ENCODE measurements at places on chromosomes 2 and 18. TPM values are rescaled to one million over a fixed set of nuclear protein-coding genes. Genes with fewer than 3 reads are reported as not detected.

DNA sequence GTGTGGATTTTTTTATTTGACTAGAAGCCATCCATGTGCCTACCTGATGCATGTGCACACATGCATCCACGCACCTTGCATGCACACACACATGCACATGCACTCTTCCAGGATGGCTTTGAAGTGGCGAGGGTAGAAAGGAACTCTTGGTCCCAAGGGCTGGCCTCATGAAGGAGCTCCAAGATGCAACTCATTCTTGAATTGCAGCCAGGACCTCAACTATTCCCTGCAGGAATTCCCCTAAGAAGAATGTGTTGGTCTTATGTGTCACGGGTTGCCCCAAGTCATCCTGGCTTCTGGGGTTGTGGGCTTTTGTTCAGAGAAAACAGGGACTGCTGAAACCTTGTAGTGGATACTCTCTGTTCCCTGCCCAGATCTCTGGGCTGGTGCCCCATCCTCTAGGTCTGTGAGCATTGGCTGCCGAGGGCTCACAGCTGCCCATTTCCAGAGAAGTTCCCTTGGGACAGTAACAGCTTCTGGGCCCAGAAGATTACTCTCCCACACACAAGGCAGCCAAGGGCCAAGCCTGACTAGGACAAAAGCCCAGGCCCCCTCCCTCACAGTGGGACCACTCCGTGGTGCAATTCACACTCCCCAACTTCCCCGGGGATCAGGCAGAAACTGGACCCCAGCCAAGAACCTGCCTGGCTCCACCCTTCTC is 137.6 kb downstream of the COPS8 start:
- H3K36me3 ChIP-seq: no peaks in the 10 kb centered on the region
- peaks cover 25% of the 10 kb centered on the region for H3K27me3 ChIP-seq
- H3K27ac ChIP-seq: no peak overlapping the region
- DNase-seq: no peak

GRCh38 chr2:239184968-239185903 is 215.6 kb downstream of the HDAC4 start:
- peaks cover 23% of the 10 kb centered on the region for H3K36me3 ChIP-seq
- peaks cover 5% of the 10 kb centered on the region for H3K4me1 ChIP-seq
- no peak overlapping the region for H3K4me3 ChIP-seq
- H3K27ac ChIP-seq: no peak overlapping the region
- no peaks in the 10 kb centered on the region for H3K27me3 ChIP-seq
- no peak for DNase-seq

Gene GDF7
- 0.02 TPM for total RNA-seq

DNA sequence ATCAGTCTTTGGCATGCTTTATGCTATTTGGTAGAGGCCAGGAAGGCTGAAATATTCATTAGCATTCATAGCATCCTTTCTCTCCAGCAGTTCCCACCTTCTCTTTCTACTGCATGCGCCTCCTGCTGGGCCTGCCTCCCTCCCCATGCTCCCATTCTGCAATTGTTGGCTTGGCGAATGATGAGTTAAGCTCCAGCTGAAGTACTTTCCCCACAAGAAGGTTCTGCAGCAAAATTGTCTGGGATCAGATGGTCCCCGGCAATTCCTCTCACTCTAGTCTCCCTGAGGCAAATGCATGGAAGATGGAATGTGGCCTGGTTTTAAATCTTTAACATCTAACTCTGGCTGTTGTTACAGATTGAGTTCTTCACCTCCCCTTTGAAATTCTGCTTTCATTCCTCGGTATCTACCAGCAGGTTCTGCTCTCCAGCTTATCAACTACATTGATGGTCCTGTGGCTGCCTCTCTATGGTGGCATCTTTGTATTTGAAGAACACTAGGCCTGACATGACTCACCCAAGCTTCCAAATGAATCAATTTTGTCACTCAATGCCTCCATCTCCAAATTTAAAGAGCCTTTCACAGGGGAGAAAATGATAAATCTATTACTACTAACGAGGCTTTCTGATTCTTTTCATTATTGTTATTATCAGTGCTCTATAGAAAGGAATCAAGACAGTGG is 55.9 kb downstream of the KCTD18 start:
- peak overlapping the region; percentile 91 for H3K27ac ChIP-seq
- DNase-seq: no peak
- H3K36me3 ChIP-seq: peaks cover 6% of the 10 kb centered on the region
- no peaks in the 10 kb centered on the region for H3K27me3 ChIP-seq
- peaks cover 36% of the 10 kb centered on the region for H3K4me1 ChIP-seq
- H3K4me3 ChIP-seq: no peak overlapping the region

DNA sequence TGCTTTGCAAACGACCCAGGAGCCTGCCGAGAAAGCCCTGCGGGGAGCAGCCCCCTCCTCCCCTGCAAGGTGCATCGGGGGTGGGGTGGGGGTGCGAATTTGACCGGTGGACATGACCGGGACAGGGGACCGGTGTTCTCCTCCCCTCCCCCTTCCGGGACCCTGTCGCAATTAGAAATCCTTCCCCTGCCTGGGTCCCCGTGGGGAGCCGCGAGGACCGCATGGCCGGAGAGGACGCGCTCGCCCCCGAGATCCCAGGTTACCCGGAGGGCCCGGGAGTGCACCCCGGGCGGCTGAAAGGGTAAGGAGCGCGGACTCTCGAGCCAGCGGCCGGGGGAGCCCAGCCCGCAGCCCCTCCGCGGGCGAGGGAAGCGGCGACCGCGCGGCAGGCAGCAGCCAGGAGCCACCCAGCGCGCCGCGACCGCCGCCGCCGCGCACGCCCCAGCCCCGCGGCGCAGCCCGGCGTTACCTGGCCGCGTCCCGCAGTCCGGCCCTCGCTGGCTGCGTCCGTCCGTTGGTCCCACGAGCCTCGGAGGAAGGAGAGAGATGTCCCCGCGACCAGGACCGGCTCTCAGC is 482 bp downstream of the DLGAP1 start:
- H3K36me3 ChIP-seq: peaks cover 5% of the 10 kb centered on the region
- no peak overlapping the region for H3K27ac ChIP-seq
- H3K27me3 ChIP-seq: peaks cover 20% of the 10 kb centered on the region
- peaks cover 2% of the 10 kb centered on the region for H3K4me1 ChIP-seq
- H3K4me3 ChIP-seq: no peak overlapping the region

GRCh38 chr2:152555048-152555447 is 162.2 kb downstream of the PRPF40A start:
- H3K27me3 ChIP-seq: peaks cover 3% of the 10 kb centered on the region
- no peak overlapping the region for H3K4me3 ChIP-seq
- H3K4me1 ChIP-seq: no peaks in the 10 kb centered on the region
- no peak for DNase-seq
- H3K36me3 ChIP-seq: no peaks in the 10 kb centered on the region

DNA sequence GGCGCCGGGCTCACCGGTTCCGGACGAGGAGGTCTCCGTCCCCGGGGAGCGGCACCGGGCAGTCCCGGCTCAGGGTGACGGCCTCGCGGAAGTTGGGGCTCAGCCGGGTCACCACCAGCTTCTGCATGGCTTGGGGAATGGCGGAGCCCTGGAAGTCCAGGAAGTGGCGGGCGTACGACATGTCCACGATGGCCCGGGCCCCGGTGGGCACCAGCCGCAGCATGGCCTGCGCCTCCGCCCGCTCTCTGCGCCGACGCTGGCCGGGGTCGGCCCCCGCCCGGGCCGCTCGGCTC is 157 bp downstream of the PTGR3 start:
- H3K36me3 ChIP-seq: peaks cover 11% of the 10 kb centered on the region
- H3K4me3 ChIP-seq: peak overlapping the region; percentile 99
- H3K27me3 ChIP-seq: no peaks in the 10 kb centered on the region
- no peak for DNase-seq

Gene GYPC
- total RNA-seq: 123 TPM

- no peaks in the 10 kb centered on the region for H3K36me3 ChIP-seq
- no peaks in the 10 kb centered on the region for H3K4me1 ChIP-seq
- DNase-seq: no peak
- no peak overlapping the region for H3K4me3 ChIP-seq
- H3K27ac ChIP-seq: no peak overlapping the region
Observed at GRCh38 chr2:72027426-72028161, 120.1 kb downstream of the CYP26B1 start.

GRCh38 chr2:119751706-119752105 is 8.0 kb upstream of the PTPN4 start:
- H3K4me1 ChIP-seq: peaks cover 9% of the 10 kb centered on the region
- H3K27me3 ChIP-seq: no peaks in the 10 kb centered on the region
- no peak overlapping the region for H3K4me3 ChIP-seq
- H3K27ac ChIP-seq: no peak overlapping the region

Gene VWC2L
- not detected for total RNA-seq

Gene LIPG
- total RNA-seq: 0.50 TPM

GRCh38 chr2:196263181-196263747 is 91.9 kb upstream of the STK17B start:
- DNase-seq: peak; percentile 62
- H3K36me3 ChIP-seq: peaks cover 12% of the 10 kb centered on the region
- H3K4me3 ChIP-seq: peak overlapping the region; percentile 75
- H3K27ac ChIP-seq: peak overlapping the region; percentile 99
- H3K4me1 ChIP-seq: peaks cover 77% of the 10 kb centered on the region
- H3K27me3 ChIP-seq: no peaks in the 10 kb centered on the region

DNA sequence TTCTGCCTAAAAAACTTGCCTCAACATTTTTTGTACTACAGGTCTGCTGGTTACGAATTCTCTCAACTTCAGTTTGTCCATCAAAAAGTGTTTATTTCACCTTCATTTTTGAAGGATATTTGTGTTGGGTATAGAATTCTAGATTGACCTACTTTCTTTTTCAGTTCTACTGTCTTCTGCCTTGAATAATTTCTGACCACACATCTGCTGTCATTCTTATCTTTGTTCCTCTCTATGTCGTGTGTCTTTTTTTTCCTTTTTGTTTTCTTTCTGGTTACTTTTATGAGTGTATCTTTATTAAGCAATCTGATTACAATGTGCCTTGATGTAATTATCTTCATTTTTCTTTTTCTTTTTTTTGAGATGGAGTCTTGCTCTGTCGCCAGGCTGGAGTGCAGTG is 25.3 kb downstream of the ADCY3 start:
- H3K36me3 ChIP-seq: peaks cover 56% of the 10 kb centered on the region
- no peak overlapping the region for H3K4me3 ChIP-seq
- no peak for DNase-seq
- H3K4me1 ChIP-seq: no peaks in the 10 kb centered on the region
- no peaks in the 10 kb centered on the region for H3K27me3 ChIP-seq

- H3K4me1 ChIP-seq: no peaks in the 10 kb centered on the region
- no peaks in the 10 kb centered on the region for H3K36me3 ChIP-seq
- DNase-seq: no peak
- H3K27me3 ChIP-seq: no peaks in the 10 kb centered on the region
- no peak overlapping the region for H3K27ac ChIP-seq
- H3K4me3 ChIP-seq: no peak overlapping the region
Observed at GRCh38 chr18:55047546-55047945, 88.3 kb upstream of the CCDC68 start.

Gene EML6
- total RNA-seq: 0.46 TPM

GRCh38 chr2:187013058-187013457 is 164.1 kb upstream of the ZSWIM2 start:
- H3K4me3 ChIP-seq: no peak overlapping the region
- no peak for DNase-seq
- no peaks in the 10 kb centered on the region for H3K36me3 ChIP-seq

DNA sequence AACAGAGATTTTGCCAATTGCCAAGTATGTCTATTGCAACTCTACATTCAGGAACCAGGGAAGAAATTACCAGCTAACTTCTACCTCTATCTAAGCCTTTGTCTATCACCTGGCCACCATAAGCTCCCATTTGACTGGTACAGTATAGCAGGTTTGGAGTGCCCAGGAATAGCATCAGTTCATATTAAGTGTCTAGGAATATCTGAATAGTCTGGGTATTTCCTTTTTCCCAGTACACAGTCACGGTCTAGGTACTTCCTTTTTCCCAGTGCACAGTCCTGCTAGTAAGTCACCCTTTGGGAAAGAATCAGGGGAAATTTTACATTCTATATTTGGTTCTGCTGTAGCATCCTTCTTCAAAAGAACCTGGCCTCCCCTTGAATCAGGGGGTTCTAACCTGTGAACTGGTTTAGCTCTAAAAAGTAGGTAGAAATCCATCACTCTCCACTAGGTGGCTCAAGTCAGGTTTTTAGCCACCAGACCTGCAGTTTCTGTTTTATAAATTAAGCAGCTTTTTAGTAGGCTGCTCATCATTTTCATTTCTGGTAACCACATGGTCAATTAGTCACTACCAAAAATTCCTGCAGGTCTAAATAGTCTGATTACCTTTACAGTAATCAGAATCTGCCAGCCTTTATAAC is 49.3 kb upstream of the DNAJC10 start:
- no peak for DNase-seq
- H3K36me3 ChIP-seq: no peaks in the 10 kb centered on the region
- H3K27ac ChIP-seq: no peak overlapping the region

- no peak overlapping the region for H3K4me3 ChIP-seq
- no peak overlapping the region for H3K27ac ChIP-seq
- DNase-seq: no peak
- H3K4me1 ChIP-seq: no peaks in the 10 kb centered on the region
- peaks cover 18% of the 10 kb centered on the region for H3K27me3 ChIP-seq
Observed at GRCh38 chr2:86301711-86302202, 35.7 kb downstream of the REEP1 start.

DNA sequence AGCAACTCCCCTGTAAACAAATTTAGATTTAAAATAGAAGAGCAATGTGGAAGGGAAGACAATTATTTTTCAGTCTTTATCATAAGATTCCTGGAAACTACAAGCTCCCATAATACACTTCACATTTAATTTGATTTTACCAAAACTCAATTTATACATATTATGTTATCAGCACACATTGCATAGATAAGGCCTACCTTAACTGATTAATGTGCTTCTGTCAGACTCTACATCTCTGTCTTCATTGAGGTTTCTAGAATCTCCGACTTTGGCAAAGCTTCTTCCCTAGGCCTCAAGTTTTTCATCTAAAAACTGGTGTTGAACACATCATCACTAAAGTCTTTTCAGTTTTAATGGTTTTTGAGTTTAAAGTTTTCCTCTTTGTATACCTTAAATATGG is 366.1 kb downstream of the CLIP4 start:
- H3K27me3 ChIP-seq: no peaks in the 10 kb centered on the region
- no peak for DNase-seq
- no peak overlapping the region for H3K4me3 ChIP-seq
- no peaks in the 10 kb centered on the region for H3K4me1 ChIP-seq
- no peak overlapping the region for H3K27ac ChIP-seq
- no peaks in the 10 kb centered on the region for H3K36me3 ChIP-seq

DNA sequence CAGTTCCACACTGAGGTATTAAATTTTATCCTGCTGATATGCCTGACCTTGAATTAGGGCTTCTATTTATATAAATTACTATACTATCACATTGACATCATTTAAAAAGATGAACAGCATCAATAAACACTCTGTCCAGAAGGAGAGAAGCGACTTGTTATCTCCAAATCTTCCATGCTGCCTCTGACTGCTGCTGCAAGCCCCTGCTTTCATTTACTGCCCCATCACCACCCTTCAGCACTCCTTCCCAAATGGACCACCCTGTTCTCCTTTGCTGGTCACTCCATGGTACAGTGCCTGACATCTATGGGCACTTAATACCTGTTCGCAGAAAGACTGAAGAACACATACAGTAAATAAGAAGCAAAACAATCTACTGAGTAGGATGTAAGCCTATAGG is 48.1 kb downstream of the KLF7 start:
- H3K4me3 ChIP-seq: no peak overlapping the region
- no peaks in the 10 kb centered on the region for H3K27me3 ChIP-seq

Gene C1QL2
- not detected for total RNA-seq

Gene SP9
- total RNA-seq: not detected

GRCh38 chr2:64012115-64012514 is 7.1 kb downstream of the VPS54 start:
- H3K4me3 ChIP-seq: no peak overlapping the region
- DNase-seq: no peak
- H3K27ac ChIP-seq: no peak overlapping the region
- no peaks in the 10 kb centered on the region for H3K27me3 ChIP-seq

- no peak overlapping the region for H3K27ac ChIP-seq
- H3K36me3 ChIP-seq: no peaks in the 10 kb centered on the region
- DNase-seq: no peak
- H3K4me3 ChIP-seq: no peak overlapping the region
Observed at GRCh38 chr2:26633993-26634595, 7.1 kb downstream of the CIB4 start.
